ENCODE measurements at places on chromosomes 5 and 9.

DNA sequence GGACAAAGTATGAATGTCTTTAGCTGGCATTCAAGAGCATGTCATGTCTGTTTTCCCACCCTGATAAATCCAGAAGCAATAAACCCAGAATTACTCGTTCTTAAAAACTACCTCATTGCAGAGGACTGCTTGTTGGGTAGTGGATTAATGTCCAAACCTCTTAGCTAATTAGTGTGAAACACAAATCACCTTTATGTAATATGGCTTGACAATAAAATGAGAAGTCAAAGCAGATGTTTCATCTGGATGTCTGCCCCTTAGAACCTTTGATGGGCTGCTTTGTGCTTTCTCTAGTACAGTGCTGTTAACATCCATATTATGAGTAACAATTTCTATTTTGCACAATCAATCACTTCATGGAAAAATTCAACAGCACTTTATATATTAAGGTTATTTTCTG is 149.1 kb upstream of the TUT7 start:
- no peak for DNase-seq

DNA sequence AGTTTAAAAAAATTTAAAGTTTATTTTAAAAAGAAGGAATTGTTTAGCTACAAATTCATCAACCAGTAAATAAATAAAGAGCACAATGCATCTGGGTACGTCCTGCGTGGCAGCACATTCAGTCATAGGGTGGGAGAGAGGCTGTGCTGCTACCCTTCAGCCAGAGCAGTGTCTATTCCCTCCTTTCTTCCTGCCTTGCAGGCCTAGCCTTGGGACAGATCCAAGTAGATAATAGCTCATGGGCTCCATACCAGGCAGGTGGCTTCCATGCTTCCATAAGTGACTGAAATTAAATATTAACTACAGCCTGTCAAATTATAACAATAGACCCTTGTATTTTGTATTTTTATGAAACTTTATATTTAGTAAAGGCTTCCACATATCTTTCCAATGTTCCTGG is 408.3 kb upstream of the RGMB start:
- DNase-seq, result no peak

- no peak for DNase-seq
Measured at GRCh38 chr5:141784529-141784928, 93.7 kb downstream of the PCDH1 start.

GRCh38 chr5:16486711-16487111 is 21.1 kb upstream of the ZNF622 start:
- DNase-seq, result no peak

- no peak for DNase-seq
Measured at GRCh38 chr9:20376731-20377375, 245.4 kb downstream of the MLLT3 start.

DNA sequence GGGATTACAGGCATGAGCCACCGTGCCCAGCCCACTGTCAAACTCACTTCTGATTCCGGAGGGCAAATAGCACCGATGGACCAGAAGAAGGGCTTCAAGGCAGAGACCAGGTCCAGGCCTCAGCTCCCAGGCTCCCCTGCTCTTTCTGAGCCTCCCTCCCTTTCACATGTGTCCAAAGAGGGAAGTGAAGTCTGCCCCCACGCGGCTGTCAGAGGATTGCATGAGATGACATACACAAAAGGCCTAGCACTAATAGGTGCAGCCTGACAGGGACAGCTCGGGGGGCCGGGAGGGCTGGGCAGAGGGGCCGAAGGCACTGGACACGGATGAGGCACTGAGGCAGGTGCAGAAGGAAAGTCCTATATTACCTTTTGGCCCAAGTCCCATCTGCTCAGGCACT is 16.1 kb downstream of the FBP1 start:
- DNase-seq, result no peak

DNA sequence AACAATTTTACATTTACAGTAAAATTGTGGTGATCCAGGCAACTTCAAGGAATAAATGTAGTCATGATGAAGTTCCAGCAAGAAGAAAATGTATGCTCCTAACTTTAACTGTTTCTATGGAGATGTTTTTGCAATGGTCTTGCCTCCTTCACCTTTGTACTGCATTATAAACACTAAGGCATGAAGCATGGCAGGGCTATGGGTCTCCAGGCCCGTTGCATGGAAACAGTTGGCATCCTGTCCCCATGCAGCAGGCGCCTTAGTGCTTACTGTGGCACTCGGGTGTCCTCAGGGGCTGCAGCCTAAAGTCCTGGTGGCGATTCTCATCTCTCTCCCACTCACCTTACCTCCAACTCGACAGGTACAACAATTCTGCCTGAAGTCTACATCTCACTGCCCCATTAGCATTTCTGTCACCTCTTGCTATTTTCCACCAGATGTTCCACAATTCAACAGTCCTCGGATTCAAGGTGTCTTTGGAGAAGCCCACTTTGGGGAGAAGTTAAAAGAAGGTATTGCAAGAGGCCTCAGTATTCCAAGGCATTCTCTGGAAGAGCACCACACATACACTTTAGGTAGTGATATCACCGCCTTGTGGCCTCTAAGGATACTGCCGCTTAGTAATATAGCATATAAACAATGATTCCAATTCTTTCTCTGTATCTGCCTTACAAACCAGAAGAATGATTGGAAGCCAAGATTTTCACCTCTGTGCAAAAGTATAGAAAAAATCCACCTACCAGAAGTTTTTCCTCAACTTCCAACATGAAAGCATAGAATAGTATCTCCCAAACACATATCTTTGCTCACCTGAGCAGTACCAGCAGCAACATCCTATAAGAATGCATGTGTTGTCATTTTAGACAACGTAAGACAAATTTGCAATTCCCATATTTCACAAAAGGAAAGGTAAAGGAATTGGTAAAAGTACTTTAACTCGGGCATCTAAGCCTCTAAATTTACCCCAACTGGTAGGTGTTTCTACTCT is 5.1 kb downstream of the LIFR start:
- peak; percentile 22 for DNase-seq

DNA sequence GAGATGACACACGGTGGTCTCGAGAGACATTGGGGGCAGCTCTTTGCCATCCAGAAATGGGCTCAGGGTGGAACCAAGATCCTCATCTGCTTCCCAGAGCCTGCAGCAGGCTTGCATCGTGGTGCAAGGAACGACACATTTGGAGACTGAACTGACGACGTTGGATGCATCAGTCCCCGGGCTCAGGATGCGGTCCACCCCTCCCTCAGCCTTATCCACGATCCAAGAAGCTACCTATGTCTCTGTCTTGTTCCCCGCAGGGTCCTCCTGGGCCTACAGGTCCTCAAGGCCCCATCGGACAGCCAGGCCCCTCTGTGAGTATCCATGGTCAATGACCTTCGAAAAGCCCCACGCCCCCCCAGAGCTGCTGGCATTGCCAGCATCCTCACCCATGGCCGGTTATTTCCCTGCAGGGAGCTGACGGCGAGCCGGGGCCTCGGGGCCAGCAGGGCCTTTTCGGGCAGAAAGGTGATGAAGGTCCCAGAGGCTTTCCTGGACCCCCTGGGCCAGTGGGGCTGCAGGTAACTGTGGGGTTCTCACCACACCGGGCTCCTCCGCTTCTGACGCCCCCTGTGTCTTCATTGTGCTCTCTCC is 69.4 kb upstream of the FCN2 start:
- no peak for DNase-seq

GRCh38 chr5:36657563-36657995 is 51.2 kb downstream of the SLC1A3 start:
- peak; percentile 100 for DNase-seq

GRCh38 chr5:157384971-157385709 is 74.9 kb upstream of the NIPAL4 start:
- peak; percentile 100 for DNase-seq

DNA sequence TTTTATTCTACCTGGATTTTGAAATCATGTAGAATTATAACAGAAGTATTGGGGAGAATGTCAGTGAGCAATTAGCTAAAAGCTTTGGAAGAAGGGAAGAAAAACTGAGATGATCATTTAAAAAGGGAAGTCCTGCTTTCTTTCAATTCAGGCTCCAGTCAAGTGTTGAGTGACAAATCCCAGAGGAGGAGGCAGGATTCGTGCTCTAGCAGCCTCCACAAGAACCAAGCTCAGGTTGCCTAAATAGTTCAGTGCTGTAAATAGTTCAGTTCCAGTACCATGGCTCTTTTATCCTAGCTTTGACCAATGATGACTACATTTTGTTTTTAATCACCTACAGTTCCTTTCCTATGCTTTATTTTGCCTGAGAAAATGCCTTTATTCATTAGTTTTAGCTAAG is 204.9 kb upstream of the NREP start:
- DNase-seq, result no peak

- no peak for DNase-seq
Measured at GRCh38 chr5:91121347-91121993, 261.6 kb downstream of the ARRDC3 start.
